ENCODE measurements at places on chromosomes 2 and 18.

DNA sequence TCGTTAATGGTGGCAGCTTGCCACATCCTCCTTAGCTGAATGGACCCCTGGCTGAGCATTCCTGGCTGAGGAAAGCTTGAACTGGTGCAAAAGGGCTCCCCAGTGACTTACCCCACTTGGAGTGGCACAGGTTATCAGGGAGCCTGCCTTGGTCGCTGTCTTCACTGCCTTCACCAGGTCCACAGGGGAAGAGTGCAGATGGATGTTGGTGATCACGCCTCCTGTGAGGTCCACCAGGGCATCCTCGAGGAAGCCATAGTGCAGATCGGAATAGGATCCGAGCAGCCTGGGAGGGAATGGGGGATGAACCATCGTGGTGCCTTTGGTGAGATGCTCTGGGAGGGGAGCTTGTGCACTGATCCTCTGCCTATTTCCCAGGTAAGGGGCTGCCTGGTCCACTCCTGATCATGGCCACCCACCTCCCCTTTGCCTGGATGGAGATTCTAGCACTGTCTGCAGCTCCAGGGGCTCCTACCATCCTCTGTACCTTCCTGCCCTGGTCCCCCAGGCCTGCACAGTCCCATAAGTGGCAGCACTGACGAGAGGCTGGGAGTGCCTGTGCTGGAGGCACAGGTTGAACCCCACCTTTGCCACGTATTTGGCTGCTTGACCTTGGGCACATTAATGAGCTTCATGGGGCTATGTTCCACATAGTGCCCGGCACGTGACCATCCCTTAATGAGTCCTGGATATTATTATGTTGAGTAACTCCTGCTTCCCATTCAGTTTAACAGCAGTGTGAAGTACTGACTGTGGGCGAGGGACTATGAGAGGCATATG, 43.0 kb downstream of the CAPN13 start:
- DNase-seq, result no peak

- no peak for DNase-seq
Observed at GRCh38 chr18:69538849-69539248, 138.2 kb downstream of the DOK6 start.

DNA sequence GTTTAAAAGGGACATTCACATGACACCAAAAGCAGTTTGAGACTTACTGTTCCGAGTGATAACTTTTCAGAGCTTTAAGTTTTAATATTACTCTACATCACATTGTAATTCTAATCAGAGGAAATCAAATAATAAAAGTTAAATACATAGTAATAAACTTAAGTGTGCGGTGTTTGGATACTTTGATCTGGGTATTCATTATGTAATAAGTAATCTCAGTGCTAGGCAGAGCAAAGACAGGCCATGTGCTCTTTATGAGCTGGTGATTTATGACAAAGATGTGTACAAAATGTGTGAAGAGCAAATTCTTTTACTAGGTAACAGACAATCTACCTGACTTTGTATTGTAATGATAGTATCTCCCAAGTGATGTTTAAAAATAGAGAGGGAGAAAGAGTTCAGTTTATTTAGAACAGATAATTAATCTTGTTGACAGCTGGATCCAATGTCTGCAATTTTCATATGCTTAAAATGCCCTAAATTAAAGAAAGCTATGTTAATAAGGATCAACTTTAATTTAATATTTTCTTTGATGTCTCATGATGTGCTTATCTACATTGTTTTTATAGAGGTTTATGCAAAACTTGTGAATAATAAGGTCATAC, 4.4 kb downstream of the CFAP221 start:
- no peak for DNase-seq

DNA sequence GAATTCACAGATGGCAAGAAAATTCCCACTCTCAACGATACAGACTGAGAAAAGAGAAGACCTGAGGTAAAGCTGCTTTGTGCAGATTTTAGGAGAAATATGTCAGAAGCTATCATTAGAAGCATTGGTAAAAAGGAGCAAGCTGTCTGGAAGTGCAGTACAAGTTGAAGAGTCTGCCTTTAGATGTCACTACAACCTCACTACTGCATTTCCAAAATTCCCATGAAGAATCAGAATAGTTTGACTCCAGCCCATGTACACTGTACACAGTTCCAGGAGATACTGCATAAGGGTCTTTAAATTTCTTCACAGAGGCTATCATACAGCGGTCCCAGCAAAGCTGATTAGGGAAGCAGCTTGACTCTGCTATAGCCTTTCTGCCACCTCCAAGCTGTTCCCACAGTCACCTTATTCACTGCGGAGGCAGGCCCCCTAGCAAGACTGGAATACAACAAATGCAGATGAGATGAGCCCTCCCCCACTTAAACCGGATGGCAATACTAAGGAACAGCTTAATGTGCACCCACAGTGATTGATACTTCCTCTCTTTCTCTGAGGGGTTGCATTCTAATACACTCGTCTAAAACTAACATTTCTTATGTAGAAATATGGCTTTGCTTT, 527.4 kb downstream of the TMEM182 start:
- DNase-seq, result no peak

DNA sequence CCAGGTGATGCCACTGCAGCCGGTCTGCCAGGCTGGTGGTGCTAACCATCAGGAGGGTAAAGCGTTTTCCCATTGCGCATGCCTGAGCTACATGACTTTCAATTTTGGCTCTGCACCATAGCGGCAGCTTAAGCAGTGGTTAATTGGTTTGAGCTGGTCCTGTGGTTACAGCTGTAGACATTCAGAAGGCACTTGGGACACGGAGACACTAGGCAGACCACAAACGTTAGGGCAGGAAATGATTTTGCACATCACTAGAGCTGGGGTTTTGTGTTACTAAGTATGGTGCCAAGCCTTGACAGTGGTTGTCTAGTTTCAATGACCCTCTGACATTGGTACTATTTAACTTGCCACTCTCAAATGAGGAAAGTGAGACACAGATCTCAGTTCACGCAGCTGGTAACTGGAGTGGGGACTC, 28.9 kb upstream of the CNOT11 start:
- peak; percentile 66 for DNase-seq

DNA sequence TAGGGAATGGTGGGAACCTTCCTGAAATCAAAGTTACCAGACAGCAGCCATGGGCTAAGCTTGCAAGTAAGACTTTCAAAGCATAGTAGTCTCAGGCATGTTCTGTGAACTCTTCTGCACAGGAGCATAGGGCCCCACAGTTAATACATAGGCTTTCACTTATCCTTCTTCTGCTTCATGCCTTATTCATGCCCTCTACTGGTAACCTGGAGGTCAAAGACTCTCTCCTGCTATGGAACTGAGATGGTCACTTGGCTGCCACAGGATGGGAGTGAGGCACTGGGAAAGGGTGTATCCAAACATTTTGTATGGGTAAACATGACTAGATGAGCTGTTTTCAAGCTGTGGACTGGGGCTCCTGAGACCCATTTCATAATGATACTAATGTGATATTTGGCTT, 49.1 kb upstream of the ZNF638 start:
- DNase-seq, result no peak

DNA sequence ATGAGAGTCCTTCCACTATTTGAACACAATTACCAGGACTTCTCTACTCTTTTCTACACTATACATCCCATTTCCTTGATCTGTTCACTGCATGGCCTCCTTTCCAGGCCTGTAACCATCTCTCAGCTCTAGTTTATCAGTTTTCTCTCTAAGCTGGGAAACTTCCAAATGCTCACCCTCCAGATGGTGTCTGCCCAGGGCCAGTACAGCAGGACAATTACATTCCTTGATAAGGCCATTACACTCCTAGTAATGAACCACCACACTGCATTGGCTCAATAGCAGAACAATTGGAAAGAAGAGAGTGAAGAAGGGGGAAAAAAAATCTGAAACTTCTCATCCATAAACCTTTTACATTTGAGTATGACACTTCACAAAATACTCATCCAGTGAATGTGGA, 359.1 kb downstream of the ALK start:
- DNase-seq, result no peak

- no peak for DNase-seq
Observed at GRCh38 chr2:135473567-135473966, 57.5 kb downstream of the ZRANB3 start.

- DNase-seq, result no peak
Observed at GRCh38 chr18:62690236-62690815, 25.0 kb upstream of the PHLPP1 start.

DNA sequence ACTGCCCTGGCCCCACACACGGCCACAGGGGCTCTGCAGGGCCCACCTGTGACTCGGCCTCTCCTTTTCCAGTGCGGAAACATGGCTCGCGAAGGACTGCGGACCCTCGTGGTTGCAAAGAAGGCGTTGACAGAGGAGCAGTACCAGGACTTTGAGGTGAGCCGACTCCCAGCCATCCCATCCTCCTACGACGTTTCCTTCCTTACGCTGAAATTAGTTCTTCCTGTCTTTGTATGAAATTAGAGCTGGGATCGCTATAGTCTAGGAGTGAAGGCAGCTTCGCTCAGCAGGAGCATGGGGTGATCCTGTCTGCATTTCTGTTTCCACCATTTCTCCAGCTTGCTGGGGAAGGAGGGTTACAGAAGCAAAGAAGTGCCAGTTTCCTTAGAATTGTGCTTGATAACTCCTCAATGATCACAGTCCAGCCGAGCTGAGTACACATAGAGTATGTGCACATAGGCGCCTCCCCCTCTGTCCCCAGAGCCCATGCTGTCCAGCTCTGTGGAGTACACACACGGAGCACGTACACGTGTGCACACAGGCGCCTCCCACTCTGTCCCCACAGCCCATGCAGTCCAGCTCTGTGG, 59.1 kb upstream of the NFATC1 start:
- no peak for DNase-seq

DNA sequence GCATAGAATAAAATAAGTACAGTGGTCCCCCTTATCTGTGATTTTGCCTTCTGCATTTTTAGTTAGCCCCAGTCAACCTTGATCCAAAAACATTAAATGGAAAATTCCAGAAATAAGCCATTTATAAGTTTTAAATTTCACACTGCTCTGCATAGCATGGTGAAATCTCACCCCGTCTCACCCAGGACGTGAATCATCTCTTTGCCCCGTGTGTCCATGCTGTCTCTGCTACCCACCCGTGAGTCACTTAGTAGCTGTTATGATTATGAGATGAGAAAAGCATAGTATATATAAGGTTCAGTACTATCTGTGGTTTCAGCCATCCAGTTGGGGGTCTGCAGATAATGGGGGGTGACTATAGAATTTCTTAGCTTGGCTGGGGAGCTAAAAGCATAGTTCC, 67.3 kb downstream of the RHBDD1 start:
- DNase-seq, result no peak

DNA sequence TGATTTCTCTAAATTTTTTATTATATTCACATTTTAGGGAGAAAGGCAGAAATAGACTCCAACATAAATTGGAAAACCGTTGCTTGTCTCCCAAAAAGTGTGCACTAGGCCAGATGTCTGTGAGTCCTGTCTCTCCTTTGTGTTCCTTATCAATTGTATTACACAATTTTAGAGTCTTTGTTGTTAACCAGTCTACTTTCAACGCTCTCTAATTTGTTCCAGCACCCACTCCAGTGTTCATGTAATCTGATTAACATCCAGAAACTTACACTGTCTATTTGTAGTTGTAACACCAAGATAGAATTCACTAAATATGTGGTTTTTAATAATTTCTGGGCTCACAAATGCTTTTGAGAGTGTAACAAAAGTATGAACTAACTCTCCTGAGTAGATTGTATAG, 195.6 kb downstream of the FSIP2 start:
- no peak for DNase-seq

DNA sequence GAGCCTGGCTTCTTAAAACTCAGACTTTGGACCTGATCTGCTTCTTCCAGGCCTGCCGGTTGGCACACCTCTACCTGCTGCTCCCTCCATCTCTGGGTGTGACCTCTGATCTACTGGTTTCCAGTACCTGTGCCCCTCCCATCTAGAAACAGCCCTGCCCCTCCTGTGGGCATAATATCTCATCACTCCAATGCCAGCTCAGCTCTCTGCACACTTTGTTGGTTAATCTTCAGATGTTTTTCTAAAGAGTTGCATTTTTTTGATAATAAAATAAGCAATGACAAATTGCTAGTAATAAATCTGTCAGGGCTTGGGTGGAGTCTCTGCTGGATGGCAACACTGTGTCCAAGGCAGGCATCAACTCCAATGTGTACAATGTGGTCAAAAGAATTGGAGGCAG, 89.6 kb upstream of the PPP1CB start:
- DNase-seq, result no peak

GRCh38 chr18:63063171-63063570, 256.4 kb downstream of the BCL2 start:
- no peak for DNase-seq

DNA sequence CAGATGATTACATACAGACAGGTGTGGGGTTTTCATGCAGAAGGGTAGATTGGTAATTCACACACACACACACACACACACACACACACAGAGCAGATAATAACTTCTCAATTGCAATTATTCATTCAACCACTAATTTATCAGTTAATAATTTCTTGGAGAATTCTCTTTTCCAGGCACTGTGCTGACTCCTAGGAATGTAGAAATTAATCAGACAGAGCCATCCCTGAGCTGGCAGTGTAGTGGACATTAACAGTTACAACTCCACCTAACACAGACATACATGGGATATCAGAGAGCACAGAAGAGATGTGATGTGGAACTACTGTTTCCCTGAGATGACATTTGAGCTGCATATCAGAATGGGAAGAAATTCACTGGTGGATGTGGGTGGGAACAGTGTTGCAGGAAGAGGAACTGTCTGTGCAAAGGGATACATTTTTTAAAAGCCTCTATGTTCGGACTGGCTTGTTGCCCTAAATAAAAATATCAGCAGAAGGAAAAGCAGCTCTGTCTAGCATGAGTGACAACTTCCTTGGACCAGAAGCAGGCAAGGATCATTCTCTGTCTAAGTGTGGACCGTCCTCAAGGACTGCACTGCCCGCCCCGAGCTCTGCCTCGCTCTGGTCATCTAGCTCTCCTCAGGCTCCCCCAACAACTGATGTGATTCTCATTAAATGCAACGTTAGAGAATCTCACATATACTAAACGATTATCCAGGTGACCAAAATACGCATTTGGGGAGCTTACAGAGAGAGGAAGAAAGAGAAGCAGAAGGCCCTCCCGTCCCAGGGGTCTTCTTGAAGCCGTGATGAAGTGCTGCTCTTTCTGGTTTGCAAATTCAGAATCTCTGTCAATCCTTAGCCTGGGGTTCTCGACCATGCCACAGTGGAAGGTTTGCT, 173.4 kb upstream of the TRIB2 start:
- no peak for DNase-seq

- no peak for DNase-seq
Observed at GRCh38 chr2:73172963-73173362, 29.4 kb upstream of the NOTO start.

GRCh38 chr2:143948710-143949109, 571.2 kb downstream of the ZEB2 start:
- DNase-seq, result no peak
